ENCODE measurements at places on chromosomes 5 and 9.

- no peak for DNase-seq
Observed at GRCh38 chr9:131140112-131140511, 14.7 kb downstream of the NUP214 start.

DNA sequence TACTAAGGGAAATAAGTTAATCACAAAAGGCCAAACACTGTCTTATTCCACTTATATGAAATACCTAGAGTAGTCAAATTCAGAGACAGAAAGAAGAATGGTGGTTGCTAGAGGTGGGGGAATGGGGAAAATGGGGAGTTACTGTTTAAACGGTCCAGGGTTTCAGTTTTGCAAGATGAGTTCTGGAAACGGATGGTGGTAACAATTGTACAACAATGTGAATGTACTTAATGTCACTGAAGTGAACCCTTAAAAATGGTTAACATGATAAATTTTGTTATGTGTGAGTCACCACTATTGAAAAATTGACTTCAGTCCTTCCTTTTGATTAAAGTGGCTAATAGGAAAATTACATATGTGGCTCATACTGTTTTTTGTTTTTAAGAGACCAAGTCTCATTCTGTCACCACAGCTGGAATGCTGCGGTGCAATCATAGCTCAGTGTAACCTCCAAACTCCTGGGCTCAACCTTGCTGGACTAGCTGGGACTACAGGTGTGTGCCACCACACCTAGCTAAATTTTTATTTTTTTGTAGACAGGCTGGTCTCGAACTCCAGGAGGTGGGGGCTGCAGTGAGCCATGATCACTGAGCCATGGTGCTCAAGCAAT is 8.7 kb downstream of the UBQLN1 start:
- no peak for DNase-seq

GRCh38 chr5:150660108-150660831 is 781 bp upstream of the MYOZ3 start:
- no peak for DNase-seq

GRCh38 chr9:114757984-114758383 is 47.9 kb downstream of the TNFSF15 start:
- no peak for DNase-seq

GRCh38 chr5:96661855-96662724 is at the start of gene CAST:
Gene CAST, plus strand, starts transcription at chr5:96662376. Its CDS starts 47 bp downstream, at chr5:96662423.
- peak; percentile 6 for DNase-seq

Measured in NCI-H1694 treated with DMSO at 0.1 percent for 48 hours (cell line).